ENCODE measurements at places on chromosomes 3 and 15. TPM values are rescaled to one million over a fixed set of nuclear protein-coding genes. Genes with fewer than 3 reads are reported as not detected.

DNA sequence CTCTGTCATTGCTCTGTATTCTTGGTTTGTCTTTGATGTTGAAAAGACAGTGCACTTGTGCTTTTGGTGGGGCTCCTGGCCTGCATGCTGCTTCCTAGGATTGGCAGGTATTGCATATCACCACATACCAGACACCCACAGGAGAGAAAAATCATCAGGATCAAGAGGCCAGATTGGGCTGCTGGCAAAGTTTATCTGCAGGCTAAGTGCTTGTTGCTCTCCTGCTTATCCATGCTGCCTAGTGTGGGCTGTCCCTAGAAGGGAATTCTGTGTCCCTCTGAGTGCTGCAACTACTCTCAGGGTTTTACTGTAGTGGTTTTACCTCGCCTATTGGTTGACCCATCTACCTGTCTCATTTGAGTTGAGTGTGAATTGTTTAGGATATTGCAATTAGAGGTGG, 833 bp upstream of the SLC22A13 start:
- no peaks in the 10 kb centered on the region for H3K36me3 ChIP-seq
- no peak overlapping the region for H3K4me3 ChIP-seq
- no peaks in the 10 kb centered on the region for H3K4me1 ChIP-seq
- no peak for DNase-seq
- no peak overlapping the region for H3K27ac ChIP-seq

STRIT1 gene
- not detected for total RNA-seq

ST8SIA2 gene
- 9.0 TPM for total RNA-seq

DNA sequence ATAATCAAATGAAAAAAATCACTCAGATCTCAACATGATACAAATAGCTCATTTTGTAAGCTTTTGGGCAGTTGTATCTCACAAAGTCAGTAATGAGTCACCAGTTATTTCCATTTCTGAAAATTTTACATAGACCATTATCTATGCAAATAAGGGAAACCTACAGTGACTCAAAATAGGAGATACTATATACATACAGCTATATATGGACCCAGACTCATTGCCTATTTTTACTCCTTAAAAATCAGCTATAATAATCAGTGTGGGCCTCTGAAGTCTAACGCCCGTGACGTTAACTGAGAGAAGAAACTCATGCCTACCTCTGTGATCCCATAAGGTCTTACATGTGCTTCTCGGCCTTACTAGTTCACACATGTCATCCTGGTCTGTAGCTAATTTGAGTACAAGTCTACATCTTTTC, 31.6 kb downstream of the LRIG1 start:
- H3K27me3 ChIP-seq = no peaks in the 10 kb centered on the region
- H3K4me3 ChIP-seq = no peak overlapping the region
- H3K36me3 ChIP-seq = no peaks in the 10 kb centered on the region
- peak overlapping the region; percentile 66 for H3K27ac ChIP-seq
- peak; percentile 56 for DNase-seq

DNA sequence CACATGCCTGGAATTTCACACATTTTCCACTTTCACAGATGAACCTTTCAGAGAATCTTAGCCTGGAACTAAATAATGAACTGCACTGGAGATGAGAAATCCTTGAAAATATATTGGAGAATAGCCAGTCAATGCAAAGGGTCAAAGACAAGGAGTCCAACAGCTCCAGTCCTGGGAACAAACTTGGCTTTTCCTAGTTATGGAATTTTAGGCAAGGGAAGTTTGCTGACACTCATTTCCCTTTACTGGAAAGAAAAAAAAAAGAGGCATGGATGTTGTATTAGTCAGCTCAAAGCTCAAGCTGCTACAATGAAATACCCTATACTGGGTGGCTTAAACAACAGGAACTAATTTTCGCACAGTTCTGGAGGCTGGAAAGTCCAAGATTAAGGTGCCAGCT, 690.8 kb upstream of the ARPP21 start:
- H3K27me3 ChIP-seq = no peaks in the 10 kb centered on the region
- DNase-seq = peak; percentile 65
- peak overlapping the region; percentile 85 for H3K27ac ChIP-seq
- H3K36me3 ChIP-seq = no peaks in the 10 kb centered on the region
